ENCODE measurements at places on chromosomes 4 and X. TPM values are rescaled to one million over a fixed set of nuclear protein-coding genes. Genes with fewer than 3 reads are reported as not detected.
A peak's percentile ranks its signal among the peaks of the same experiment; 100 is the strongest.

- DNase-seq: no peak
These were observed 10.9 kb downstream of the DLG3 start for GRCh38 chrX:70455366-70456202.

NLGN3 gene
- 0.15 TPM for total RNA-seq

SHROOM3 gene
- total RNA-seq: 15.7 TPM

NEIL3 gene
- total RNA-seq: 18.1 TPM

DNA sequence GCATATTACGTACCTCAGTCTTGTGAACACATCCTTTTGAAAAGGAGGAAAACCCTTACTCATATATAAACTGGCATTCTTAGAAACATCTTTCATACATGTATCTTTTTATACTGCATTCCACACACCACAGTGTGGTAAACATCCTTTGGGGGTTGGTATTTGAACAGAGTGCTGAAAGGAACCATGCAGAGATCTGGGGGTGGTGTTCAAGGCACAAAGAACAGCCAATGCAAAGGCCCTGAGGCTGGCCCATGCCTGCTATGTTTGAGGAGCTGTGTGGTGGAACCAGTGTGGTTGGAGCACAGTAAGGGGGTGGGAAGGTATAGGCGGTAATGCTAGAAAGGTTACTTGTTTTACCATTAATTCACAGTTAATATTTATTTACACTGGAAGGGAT lies 2.0 kb downstream of the ELK1 start:
- no peak for DNase-seq

GRCh38 chr4:83046693-83047473 lies 11.9 kb downstream of the COPS4 start:
- DNase-seq: no peak

GRCh38 chrX:21699136-21699535 lies 41.0 kb upstream of the KLHL34 start:
- no peak for DNase-seq

- DNase-seq: no peak
These were observed 29.9 kb upstream of the FOXR2 start for GRCh38 chrX:55593296-55593695.

DNA sequence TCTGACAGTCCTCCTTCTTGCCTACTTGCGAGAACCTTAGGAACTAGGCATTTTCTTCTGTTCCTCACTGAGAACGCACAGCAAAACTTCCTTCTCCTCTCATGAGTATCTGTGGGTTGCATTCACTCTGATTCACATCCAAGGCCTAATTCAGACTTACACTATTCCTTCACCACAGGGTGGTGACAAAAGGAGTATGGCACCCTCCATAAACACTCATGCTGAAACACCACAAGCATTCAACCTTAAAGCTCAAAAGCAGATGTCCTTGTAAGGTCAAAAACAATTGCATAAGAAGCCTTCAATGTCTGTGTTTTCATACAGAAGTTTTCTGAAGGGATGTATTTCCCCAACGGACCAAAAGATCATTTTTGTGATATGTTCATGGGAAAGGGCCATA lies 147.3 kb downstream of the CORIN start:
- DNase-seq: no peak

DNA sequence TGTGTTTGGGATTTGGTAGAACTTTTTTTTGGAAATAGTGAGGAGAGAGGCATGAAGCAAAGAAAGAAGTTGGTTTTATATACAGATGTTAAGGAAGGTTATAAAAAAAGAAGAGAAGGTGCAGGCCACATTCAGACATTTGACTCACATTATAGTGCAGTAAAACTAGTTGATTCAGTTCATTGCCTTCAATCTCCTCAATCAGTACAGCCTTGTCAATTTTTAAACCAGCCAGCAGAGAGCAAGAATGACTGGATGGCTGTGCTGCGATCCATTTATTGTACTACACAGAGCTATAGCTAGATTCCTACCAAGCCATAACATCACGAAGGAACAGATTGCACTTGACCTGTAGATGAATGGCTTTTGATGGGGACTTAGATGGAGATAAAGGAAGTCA lies 79.7 kb upstream of the LSM6 start:
- no peak for DNase-seq

MGARP gene
- total RNA-seq: 4.7 TPM

DNA sequence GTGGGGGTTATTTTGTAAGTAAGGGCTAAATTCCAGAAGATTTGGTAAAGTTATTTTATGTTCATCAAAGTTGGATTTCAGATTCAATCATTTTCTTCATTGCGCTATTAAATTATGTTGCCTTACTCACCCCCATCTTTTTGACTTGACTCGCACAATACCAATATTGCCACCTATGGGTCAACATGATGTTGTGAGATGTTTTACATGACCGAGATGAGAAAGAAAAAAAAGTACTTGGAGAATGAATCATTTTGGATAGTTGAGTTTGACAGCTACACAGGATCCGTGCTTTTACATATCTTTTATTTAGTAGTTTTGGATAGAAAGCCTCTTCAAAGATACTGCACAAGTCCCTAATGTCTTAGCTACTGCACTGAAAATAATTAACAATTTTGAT lies 224.2 kb upstream of the EMCN start:
- DNase-seq: peak; percentile 43

DNA sequence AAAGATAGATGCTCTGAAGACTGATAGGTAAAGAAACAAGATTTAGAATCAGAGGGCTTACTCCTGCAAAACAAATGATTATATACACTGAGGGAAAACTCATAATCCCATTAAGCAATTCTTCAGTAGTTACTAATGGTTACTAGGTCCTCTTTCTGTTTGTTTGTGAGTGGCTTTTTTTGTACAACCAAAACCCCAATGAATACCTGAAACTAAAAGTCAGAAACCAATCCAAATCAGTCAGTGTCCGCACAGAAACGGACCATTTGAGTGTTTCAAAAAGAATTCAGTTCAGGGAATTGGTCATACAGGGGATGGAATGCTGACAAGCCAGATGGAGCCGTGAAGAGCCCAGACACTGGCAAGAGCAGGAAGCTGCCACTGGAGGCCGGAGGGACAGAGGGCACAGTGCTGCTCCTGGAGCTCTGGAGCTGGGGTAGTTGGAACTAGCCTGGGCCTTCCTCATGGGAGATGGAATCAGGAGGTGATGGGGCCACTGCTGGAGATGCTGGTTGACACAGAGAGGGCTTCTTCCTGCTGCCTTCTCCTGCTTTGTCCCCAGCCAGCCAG lies 31.9 kb downstream of the SETD7 start:
- DNase-seq: peak; percentile 8

DNA sequence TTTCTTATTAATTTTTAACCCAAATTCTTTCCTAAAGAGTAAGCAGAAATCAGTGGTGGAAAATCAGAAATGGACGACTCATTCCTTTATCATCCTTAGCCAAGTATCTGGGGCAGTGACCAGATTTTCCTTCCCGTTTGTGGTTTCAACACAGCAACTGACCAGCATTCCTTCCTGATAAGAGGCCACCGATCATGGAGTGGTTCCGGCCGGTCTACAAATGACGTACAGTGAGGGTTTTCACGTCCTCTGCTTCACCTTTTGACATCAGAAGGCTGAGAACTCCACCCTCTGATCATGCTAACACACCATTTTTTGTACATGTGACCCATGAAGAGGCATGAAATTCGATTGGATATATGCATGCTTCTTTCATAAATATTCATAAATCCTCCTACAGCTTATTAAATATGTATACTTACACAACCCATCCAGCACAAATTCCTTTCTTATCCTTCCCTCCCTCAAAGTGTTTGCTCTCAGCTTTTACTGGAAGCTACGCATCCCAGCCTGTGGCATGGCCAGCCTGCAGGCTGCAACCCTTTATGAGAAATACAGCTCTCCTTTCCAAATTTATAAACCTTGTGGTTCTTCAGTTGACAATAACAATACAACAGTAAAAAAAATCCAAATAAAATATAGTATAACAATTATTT lies 173.0 kb upstream of the CASK start:
- peak; percentile 95 for DNase-seq

ASB9 gene
- total RNA-seq: 16.0 TPM
